ENCODE measurements at places on chromosomes 7 and 10. TPM values are rescaled to one million over a fixed set of nuclear protein-coding genes. Genes with fewer than 3 reads are reported as not detected.

Gene CPVL
- total RNA-seq, result 0.71 TPM

Gene C10orf105
- under 0.01 TPM for total RNA-seq

Gene LIPA
- 64.1 TPM for total RNA-seq

Gene GJC3
- under 0.01 TPM for total RNA-seq

Gene PDE1C
- 0.92 TPM for total RNA-seq

Gene SHH
- not detected for total RNA-seq

Gene H2BK1
- total RNA-seq, result not detected
